ENCODE measurements at places on chromosomes 11 and 22.

- peak; percentile 92 for DNase-seq
These were observed 39.5 kb downstream of the MUC5B start for GRCh38 chr11:1262172-1263006.

DNA sequence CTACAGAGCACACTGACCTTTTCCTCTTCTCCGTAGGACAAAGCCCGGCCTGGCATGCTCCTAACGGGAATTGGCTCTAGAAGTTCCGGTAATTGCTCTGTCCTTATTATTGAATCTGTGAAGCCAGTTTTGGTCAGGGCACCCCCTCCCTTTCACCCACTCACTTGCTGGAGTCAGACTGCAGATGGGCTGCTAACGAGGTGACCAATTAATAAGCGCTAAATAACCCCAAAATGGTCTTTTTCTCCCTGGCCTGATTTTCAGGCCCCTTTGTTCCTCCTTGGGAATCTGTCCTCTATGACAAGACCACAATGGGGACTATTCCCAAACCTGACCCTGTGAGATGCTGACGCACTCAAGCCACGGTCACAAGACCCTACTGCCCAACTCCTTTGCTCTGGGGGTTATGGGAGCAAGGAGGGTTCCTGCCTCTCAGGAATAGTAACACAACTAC is 610.0 kb upstream of the CADM1 start:
- no peak for DNase-seq

DNA sequence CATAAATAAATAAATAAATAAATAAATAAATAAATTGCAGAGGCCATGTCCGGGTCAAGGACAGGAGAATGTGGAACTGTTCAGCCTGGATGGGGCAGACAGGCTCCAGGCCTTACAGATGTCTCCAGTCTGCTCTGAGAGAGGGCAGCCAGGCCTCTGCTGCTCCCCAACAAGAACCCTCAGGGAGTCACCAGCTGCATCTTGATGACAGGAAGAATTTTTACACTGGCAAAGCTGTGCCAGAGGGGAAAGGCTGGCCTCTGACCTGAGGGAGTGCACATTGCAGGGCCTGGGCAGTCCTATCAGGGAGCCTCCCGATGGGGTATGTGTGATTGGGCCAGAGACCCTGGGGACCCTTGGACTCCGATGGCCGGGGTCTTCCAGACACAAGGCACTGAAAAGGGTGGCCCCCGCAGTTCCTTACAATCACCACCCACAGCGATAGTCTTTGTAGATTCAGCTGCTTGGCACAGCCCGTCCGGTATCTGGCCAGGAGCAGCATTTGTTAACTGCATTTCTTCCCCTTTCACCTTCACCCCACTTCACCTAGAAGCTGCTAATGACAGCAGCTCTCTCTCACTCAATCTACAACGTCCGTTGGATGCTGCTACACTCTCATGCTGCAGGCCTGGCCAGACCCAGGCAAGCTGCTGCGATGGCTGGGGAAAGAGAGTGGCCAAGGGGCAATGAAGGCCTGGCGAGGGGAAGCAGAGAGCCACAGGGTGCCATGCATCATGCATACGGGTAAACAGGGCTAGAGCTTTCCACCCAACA is 8.1 kb downstream of the MOGAT2 start:
- no peak for DNase-seq

GRCh38 chr22:40714499-40715337 is 35.4 kb downstream of the MCHR1 start:
- DNase-seq = no peak

GRCh38 chr22:40415531-40416266 is 45.3 kb downstream of the SGSM3 start:
- no peak for DNase-seq

- no peak for DNase-seq
These were observed 2.8 kb downstream of the DUSP8 start for GRCh38 chr11:1569251-1569780.

DNA sequence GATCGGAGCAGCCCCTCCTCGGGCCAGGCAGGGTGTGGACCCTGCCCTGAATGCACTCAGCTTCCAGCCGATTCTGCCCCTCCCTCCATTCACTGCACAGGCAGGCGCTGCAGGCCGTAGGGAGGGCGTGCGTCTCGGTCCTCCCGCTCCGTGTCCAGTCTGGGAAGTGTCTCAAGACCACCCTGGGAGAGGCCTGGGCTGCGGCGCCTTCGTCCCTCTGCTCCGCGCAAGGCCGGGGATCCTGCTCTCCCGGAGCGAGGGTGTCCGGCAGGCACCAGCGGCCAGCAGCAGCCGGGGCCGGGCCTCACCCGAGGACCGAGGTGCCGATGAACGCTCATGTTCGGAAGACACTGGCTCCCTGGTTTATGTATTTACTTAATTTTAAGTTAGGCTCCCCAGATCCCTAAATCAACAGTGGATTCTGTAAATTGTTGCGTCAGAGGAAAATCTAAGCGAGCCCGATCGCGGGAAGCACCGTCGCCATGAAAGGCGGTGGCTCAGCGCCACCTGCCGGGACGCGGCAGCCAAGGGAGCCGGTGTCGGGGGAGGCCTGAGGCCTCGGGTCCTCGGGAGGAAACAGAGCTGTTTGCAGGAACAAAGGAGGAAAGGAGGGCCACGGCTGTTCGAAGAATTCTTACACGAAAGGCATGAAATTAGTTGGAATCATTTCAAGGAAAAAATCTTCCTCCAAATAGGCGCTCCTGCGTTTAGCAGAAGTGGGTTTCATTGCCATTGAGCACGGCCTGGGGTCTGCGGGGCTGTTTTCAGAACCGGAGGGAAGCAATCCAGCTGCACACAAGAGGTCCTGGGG is 195.3 kb downstream of the BRD1 start:
- peak; percentile 14 for DNase-seq

- DNase-seq = no peak
These were observed 2.0 kb upstream of the NRGN start for GRCh38 chr11:124737638-124738305.

DNA sequence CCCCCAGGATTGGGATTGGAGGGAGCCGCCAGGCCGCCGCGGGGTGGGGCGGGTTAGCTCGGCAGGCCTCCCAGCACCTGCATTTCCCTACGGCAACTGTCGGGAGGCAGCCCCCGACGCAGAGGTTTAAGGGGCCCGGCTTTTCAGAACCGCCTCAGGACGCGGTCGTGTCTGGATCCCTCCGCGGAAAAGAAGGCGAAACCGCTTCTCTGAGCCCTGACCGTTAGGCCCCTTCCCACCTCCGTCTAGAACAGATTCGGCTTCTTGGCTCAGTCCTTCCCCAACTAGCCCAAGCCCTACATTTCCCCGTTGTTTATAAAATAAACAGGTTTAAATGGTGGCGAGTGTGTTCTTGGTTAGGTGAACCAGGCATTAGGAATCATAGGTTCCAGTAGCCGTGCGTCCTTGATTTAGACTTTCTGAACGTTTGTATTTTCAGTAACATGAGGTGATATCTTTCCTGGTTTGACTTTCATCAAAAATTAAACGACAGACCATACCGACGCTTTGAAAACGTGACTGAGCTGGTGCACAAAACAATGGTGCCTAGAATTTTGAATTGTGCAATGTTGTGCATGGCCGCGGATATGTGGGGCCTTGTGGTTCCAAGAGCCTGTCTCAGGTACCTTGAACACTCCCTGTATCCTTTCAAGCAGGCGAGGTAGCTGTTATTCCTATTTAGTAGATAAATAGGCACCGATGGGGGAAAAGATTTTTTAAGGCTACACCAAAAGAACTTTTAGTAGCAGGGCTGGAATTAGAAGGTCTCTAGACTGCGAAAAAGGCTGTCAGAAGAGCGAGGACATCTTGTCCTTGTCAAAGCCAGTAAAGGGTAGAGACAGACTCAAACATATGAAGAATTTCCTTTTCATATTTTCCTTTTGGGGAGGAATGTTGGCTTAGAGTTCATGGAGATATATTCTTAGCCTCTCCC is 1.2 kb upstream of the HSPA8 start:
- peak; percentile 69 for DNase-seq

DNA sequence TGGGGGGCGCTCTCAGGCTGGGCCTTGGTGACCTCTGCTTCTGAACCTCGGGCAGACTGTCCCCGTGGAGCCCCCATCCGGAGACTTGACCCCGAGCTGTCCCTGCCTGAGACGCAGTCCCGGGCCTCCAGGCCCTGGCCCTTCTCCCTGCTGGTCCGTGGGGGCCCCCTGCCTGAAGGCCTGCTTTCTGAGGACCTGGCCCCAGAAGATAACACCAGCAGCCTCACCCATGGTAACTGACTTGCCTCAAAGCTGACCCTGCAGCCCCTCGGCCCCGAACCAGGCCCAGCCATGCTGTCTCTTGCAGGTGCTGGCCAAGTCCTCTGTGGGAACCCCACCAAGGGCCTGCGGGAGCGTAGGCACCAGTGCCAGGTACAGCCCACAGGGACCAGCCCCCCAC is 8.9 kb downstream of the LMNTD2 start:
- no peak for DNase-seq

- DNase-seq = no peak
These were observed 287.4 kb downstream of the BRD1 start for GRCh38 chr22:49540084-49540912.

GRCh38 chr11:16007514-16007913 is 348.8 kb downstream of the SOX6 start:
- DNase-seq = no peak

DNA sequence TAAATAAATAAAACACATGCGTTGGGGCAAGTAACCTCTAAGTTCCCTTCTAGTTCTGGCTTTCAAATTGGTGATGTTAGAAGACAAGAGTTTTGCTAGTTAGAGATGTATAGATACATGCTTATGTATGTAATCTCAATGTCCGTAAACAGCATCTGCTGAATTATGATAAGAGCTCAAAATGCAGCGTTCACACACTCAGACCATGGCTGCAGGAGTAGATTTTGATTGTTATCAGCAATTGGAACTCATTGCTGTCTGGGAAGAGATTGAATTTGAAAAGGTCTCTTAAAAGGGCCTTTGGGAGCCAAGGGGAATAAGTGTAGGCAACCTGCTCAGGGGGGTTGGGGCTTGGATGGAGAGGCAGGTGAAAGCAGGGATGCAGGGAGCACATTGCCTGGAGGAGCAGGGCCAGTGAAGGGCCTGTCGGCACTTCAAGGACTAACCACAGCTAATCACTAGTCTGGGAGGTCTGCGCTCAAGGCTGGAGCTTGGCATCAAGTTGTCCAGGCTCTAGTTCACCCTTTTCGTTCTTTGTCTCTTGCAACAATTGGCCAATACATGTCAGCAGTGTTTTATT is 2.7 kb upstream of the RAG1 start:
- no peak for DNase-seq

DNA sequence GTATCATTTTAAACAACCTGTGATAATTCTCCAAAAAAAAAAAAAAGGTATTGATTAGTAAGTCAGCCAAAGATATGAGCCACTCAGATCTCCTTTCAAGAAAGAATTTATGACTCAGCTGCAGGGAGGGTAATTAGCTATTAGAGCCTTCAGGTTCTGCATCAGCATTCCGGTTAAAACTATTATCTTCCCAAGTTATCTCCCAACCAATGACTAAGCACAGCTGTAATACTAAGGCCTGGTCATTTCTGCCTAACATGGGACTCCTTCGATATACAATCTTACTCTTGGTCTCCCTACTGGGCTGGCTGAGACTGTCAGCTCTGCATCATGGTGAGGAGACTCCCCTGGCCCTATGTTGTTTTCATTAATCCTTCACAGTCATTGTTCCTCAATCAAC is 60.4 kb downstream of the SBF2 start:
- DNase-seq = no peak

GRCh38 chr11:91756829-91757480 is 467.7 kb upstream of the FAT3 start:
- no peak for DNase-seq

- DNase-seq = no peak
These were observed 946.2 kb downstream of the LRRC4C start for GRCh38 chr11:40513281-40513680.

DNA sequence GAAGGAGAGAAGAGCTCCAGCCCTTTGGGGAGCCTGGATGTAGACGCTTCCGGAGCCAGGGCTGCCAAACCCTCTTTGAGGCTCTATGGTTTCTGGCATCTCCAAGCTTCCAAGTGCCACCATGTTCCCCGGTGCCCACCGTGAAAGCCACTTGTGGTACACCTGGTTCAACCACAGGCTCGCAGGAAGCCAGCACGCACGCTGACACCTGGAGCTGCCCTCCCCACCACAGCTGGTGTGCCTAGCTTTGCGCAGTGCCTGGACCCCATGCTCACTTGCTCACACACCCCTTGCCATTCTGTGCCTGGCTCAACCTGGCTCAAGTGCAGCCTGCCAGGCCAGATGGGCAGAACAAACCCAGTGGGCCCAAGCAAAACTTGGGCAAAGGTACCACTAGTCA is 831.4 kb downstream of the DLG2 start:
- DNase-seq = no peak

DNA sequence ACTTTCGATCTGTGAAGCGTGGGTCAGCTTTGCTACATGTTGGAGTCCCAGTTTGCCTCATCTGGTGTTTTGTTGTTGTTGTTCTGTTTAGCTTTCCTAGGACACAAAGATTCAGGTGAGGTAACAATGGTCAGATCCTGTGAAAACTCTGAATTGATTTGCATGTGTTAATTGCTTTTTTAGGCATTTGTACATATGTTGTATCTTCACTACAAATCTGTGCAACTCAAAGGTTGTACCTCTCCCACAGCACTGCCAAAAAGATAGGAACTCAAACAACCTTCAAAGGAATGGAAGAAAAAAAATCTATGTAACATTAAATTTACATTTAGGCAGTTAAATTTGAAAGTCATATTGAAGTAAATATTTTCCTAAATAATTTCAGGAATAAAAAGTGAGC is 518.5 kb upstream of the TENM4 start:
- no peak for DNase-seq

GRCh38 chr22:37157516-37158285 is 8.0 kb upstream of the IL2RB start:
- DNase-seq = no peak

- peak; percentile 72 for DNase-seq
These were observed at the start of gene CSNK1E for GRCh38 chr22:38317122-38317994. TSS of gene CSNK1E (minus strand) at chr22:38317433. CDS start at chr22:38314157, 3,276 bp downstream.

DNA sequence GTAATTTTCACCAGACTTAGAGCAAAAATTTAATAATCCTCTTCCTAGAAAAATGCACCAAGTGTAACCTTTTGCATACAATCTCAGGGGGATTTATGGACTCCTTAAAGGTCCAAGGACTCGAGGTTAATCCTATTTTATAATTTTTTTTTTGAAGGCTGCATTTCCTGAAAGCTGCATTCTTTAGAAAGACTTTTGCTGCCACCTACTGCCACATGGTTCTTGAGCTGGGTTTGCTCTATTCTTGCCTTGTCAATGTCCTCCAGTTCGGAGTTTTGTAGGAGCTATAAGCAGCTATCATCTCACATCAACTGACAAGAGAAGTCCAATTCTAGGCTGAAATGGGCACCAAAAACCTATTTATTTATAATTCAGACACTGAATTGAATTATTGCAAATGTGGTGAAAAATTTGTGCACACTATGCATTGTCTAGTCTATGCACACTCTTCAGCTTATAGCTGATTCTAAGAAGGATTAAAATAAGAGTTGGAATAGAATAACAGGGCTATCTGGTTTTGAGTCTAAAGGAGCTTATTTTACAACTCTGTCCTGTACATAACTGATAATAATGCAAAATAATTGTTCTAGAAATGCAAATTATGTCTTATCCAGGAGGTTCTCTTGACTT is 31.3 kb downstream of the TRAF6 start:
- DNase-seq = peak; percentile 51
